ENCODE measurements at places on chromosomes 13 and 19.

DNA sequence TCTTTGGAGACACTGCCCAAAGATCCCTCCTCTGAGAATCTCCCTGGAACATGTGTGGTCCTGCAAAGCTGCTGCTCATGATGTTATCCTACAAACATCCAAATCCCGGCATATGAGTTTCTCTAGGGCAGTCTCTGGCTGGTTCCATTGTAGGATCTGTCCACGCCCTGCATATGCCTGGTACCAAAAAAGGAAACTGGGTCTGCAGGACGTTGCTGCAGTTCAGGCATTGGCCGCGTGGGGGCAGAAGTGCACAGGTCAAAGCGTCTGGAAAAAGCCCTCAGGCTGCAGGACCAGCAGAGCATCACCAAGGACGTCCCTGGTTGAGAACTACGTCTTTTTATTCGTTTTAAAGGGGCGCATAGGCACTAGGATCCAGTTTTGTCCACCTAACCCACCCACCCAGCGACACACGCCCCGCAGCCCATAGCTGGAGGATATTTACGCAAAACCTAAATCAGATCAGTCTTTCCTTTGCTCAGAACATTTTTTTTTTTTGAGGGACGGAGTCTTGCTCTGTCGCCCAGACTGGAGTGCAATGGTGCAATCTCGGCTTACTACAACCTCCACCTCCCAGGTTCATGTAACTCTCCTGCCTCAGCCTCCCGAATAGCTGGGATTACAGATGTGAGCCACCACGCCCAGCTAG lies 12.9 kb upstream of the ZNF564 start:
- peak; percentile 91 for DNase-seq

- peak; percentile 78 for DNase-seq
Measured at GRCh38 chr19:17488593-17489391, 18.5 kb downstream of the SLC27A1 start.

GRCh38 chr13:51370116-51370515 lies 30.6 kb downstream of the SERPINE3 start:
- DNase-seq, result no peak

DNA sequence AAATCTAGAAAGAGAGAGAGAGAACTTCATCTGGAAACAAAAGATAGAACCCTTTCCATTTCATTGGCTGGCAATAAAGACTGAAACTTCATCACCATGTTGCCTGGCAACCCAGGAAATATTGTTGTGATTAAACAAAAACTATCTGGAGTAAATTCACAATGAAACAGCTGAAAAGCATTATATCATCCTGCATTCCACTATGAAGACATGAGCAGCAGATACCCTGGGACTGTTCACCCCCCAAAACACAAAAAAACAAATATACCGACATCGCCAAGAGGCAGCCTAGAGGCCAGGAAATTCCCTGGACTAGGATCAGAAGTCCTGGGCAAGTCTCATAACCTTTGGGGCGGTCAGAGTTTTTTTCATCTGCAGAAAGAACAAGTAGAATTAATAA lies 158.3 kb downstream of the FOXO1 start:
- DNase-seq, result peak; percentile 36

GRCh38 chr13:73767747-73768315 lies 366.4 kb downstream of the KLF12 start:
- peak; percentile 40 for DNase-seq

DNA sequence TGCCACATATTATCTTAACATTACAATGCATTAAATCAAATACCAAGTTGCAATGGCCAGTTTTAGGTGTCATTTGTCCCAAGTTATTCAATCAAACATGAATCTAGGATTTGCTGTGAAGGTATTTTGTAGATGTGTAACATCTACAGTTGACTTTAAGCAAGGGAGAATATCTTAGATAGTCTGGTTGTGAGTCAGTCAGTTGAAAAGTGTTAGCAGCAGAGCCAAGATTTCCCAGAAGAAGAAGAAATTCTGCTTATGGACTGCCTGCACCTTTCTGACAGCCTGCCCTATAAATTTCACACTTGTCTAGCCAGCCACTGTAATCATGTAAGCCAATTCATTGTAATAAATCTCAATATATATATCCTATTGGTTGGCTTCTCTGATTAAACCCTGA lies 41.3 kb upstream of the INTS6 start:
- no peak for DNase-seq

DNA sequence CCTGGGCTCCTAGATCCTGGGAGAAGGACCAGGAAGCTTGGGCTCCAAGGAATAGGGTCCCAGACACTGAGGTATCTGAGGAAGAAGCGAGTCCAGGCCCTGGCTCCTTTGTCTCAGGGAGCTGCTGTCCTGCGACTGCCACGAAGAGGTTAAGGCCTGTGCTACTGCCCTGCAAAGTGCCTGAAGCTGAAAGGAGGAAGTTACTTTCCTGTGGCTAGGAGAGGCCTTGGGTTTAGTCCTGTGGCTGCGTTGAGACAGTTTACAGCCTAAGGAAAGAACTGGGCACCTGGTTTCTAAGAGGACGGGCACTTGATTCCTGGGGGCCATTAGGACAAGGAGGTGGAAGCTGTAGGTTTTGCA lies 2.8 kb downstream of the MYADM start:
- no peak for DNase-seq

DNA sequence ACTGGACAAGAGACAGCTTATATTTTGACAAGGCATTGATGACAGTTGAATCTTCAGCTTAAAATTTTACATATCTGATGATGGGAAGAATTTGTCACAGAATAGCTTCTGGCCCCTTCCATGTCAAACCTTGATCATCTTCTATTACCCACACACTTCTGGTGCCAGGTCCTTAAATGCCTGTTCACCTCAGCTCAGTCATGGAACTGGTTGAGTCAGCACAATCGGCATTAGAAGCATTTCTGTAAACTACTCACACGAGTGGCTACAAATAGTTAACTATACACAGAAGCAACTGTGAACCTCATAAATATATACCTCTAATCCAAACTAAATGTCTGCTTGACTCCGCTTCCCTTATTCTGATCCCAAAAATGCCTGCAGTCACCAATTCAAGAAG lies 161.2 kb downstream of the FOXO1 start:
- no peak for DNase-seq

DNA sequence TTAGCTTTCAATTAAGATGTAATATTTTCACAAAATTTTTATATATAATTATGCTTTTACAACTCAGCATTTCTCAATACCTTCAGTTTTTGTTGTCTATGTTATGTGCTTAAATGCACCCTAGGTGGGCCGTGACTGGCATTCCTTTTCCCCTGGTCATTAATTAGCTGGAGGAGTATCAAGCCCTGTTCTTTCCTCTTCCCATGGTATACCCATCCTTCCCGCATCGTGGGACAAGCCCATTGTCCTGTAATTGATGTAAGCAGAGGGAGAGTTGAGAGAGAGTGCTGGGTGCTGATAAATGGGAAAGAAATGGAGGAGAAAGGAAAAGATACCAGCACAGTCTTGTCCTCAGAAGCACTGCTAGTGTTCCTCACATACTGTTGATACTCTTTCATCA lies 591.7 kb downstream of the GPC6 start:
- DNase-seq, result no peak

GRCh38 chr19:6971366-6971765 lies 49.9 kb downstream of the MBD3L2B start:
- DNase-seq, result no peak

GRCh38 chr13:65339241-65339640 lies 1890.9 kb downstream of the PCDH9 start:
- no peak for DNase-seq

DNA sequence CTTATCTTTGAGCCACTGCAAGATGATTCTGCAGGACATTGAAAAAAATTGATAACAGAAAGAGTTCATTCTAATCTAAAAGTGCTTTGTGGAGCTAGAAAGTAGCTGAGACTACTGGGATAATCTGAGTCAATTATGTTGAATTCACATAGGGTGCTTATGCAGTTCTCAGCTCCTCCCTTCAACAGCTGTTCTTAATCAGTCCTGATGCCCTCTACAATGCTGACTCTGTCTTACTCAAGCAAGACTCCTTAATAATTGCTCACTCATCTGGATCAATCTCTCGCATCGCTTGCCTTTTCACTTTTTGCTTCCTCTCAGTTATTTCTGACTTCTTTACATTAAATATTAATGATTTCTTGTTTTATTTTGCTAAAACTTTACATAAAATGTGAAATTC lies 182.1 kb downstream of the PCDH17 start:
- no peak for DNase-seq

- peak; percentile 45 for DNase-seq
Measured at GRCh38 chr19:43469160-43469480, 3.7 kb upstream of the LYPD3 start.

DNA sequence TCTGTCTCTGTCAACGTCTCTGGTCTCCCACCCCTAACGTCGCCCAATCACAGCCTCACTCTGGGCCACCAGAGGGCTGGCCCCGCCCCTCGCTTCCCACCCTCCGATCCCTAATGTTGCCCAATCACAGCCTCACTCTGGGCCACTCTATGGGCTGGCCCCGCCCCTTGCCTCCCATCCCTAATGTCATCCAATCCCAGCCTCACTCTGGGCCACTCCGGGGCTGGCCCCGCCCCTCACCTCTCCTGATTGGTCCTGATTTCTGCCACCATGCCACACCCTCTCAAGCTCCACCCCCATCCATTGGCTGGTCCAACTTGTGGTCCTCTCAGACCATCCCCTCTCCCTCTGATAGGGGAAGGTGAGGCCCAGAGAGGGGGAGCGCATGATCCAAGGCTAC lies 24.9 kb downstream of the CELF5 start:
- DNase-seq, result no peak

GRCh38 chr19:43575955-43576878 lies 616 bp downstream of the PINLYP start:
- no peak for DNase-seq

DNA sequence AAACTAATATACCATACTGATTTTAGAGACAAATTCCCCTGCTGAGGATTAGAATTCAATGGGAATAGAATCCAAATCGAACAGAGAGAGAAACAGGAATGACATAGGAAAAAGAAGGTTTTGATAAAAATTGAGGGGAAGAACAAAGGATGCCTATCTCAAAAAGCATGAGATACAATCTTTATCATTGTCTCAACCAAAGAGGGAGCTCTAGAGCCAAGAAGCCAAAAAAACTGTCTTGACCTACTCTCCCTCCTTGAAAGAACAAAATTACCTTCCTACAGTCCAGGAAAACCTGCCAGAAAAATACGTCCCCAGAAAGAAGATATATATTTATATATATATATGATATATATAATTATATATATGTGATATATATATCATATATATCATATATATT lies 39.2 kb upstream of the MIR17HG start:
- DNase-seq, result no peak

- DNase-seq, result no peak
Measured at GRCh38 chr13:89550938-89551337, 1796.5 kb upstream of the MIR17HG start.

DNA sequence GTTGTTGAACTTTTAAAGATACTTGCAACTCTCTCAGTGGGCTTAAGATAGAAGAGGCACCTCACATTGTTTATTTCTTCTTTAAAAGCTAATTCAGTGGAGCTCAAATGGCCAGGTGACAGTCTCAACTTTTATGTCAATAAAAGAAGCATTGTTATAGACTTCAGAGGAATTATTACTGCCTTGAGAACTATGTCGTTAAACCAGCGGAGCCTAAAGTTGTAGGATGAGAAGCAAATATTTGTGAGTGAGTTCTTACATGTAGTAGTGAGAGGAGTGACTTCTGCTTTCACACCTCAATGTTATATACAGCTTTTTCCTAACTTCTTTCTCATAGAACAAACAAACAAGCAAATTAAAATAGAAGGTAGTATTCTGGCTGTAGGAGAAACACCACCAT lies 31.2 kb upstream of the DGKH start:
- DNase-seq, result no peak

- DNase-seq, result no peak
Measured at GRCh38 chr19:46383846-46384245, 29.5 kb downstream of the CCDC8 start.

DNA sequence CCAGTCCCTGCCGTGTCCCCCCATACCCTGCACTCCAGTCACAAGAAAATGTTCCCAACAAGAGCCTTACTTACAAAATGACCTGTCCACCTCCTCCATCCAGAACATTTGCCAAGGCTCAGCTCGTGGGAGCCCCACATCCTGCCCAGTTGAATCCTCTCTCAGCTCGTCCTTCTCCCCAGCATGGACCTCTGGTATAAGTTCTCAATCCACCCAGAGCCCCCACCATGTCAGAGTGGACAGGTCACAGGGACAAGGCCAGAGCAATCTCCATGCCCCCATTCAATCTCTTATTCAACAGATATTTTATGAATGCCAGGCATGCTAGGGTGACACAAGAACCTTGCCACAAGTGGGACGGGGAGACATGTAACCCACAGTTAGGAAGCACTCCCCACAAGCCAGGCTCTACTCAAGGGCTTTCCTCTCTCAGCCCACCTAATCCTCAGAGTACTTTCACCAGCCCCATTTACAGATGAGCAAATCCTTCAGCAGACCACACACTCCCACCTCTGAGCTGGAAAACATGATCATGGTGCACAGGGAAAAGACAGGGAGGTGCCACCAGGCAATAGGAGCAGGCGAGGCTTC lies 15.1 kb downstream of the DEDD2 start:
- DNase-seq, result no peak

GRCh38 chr13:46914341-46914740 lies 17.5 kb upstream of the HTR2A start:
- no peak for DNase-seq

DNA sequence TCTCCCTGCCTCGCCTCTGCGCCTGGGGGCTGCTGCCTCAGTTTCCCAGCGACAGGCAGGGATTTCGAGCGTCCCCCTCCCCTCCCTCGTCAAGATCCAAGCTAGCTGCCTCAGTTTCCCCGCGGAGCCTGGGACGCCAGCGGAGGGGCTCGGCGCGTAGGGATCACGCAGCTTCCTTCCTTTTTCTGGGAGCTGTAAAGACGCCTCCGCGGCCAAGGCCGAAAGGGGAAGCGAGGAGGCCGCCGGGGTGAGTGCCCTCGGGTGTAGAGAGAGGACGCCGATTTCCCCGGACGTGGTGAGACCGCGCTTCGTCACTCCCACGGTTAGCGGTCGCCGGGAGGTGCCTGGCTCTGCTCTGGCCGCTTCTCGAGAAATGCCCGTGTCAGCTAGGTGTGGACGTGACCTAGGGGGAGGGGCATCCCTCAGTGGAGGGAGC lies 722 bp upstream of the ICAM1 start:
- DNase-seq, result peak; percentile 66

- no peak for DNase-seq
Measured at GRCh38 chr13:54241719-54242118, 1213.1 kb downstream of the OLFM4 start.

- no peak for DNase-seq
Measured at GRCh38 chr19:54179921-54180461, 7.0 kb upstream of the TMC4 start.

All from CD4-positive, alpha-beta T cell treated with Interleukin-15 for 4 hours (primary cell).